Immature natural killer cell (primary cell): ENCODE measurements at places on chromosomes 5 and 9.

DNA sequence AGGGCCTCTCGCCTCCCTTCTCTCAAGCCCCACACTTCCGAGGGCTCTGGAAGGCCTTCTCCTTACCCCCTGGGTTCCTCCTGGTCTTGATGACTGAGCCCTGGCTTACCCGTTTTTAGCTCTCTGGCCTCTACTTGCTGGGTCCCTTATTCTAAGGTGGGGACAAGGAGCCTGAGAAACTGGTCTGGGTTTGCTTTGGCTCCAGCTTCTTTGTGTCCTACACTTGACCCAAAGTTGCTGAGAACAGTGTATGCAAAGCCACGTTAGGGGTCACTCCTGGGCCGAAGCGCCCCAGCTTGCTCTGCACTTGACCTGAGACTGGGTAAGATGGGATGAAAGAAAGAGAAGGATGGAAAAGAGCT lies 788 bp downstream of the ZNF346 start:
- peak overlapping the region; percentile 97 for H3K27ac ChIP-seq
- peaks cover 5% of the 10 kb centered on the region for H3K36me3 ChIP-seq
- H3K4me3 ChIP-seq: peak overlapping the region; percentile 98
- H3K27me3 ChIP-seq: peaks cover 7% of the 10 kb centered on the region
- no peak for DNase-seq

DNA sequence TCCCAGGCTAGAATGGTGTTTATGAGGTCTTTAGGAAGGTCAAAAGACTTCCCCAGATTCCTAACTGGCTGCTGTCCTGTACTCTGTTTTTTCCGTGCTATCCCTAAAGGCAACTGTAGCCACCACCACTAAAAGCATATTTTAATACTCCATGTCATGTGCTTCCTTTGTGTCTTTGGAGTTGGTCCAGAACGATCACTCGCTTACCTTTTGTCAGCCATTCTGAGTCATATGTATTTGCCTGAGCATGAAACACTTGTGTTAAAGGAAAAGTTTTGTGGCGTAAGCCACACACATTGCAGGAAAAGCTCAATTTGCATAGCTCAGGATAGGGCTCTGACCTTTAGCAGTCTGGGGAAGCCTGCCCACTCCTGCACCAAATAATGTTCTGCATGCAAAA lies 299.6 kb downstream of the NTRK2 start:
- no peak for DNase-seq
- H3K4me3 ChIP-seq: no peak overlapping the region
- H3K36me3 ChIP-seq: no peaks in the 10 kb centered on the region

- H3K4me1 ChIP-seq: no peaks in the 10 kb centered on the region
- no peaks in the 10 kb centered on the region for H3K36me3 ChIP-seq
- no peak overlapping the region for H3K4me3 ChIP-seq
- DNase-seq: no peak
Observed at GRCh38 chr9:27929841-27930240, 356.6 kb upstream of the C9orf72 start.

- H3K36me3 ChIP-seq: no peaks in the 10 kb centered on the region
- H3K4me3 ChIP-seq: no peak overlapping the region
- no peak for DNase-seq
- no peaks in the 10 kb centered on the region for H3K4me1 ChIP-seq
- H3K27me3 ChIP-seq: no peaks in the 10 kb centered on the region
- no peak overlapping the region for H3K27ac ChIP-seq
Observed at GRCh38 chr5:167389537-167389936, 901.9 kb upstream of the WWC1 start.

DNA sequence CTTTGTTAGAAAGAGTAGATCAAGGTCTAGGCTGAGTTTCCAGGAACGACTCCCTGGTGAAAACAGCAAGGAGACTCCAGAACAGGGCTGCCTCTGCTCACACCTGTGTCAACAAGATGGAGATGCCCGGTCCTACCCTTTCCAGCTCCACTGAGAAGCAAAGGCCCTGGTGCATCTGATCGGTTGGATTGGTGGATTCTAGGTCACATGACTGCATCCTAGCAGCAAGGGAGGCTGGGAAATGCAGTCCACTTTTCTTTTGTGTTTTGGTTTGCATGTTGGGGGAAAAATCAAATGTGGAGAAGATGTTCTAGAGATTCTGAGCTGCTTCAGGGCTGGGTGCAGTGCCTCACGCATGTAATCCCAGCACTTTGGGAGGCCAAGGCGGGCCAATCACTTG lies 82.0 kb upstream of the TRIO start:
- H3K27me3 ChIP-seq: peaks cover 8% of the 10 kb centered on the region
- no peak for DNase-seq
- no peaks in the 10 kb centered on the region for H3K4me1 ChIP-seq
- H3K36me3 ChIP-seq: no peaks in the 10 kb centered on the region

- no peak overlapping the region for H3K4me3 ChIP-seq
- H3K27ac ChIP-seq: no peak overlapping the region
- H3K36me3 ChIP-seq: no peaks in the 10 kb centered on the region
- no peak for DNase-seq
Observed at GRCh38 chr9:117114768-117115167, 300.1 kb downstream of the ASTN2 start.

DNA sequence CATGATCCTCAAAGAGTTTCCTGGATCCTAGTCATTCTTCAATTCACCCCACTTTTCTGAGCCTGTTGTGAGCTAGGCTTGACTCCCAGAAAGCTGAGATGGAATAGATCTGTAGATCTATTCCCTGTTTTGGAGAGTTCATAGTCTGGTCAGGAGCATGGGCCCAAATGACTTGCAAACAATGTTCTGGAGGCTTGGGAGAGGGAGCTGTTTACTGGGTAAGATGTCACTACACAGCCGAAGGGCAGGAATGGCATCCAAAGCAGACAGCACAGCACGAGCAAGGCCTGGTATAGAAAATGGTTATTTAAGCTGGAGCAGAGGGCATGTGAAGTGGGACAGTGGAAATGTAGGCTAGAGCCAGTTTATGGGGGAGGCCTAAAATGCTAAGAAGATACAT lies 152.5 kb upstream of the ALDH1B1 start:
- no peak overlapping the region for H3K27ac ChIP-seq
- H3K27me3 ChIP-seq: peaks cover 2% of the 10 kb centered on the region
- H3K4me3 ChIP-seq: no peak overlapping the region
- no peaks in the 10 kb centered on the region for H3K4me1 ChIP-seq
- no peak for DNase-seq

DNA sequence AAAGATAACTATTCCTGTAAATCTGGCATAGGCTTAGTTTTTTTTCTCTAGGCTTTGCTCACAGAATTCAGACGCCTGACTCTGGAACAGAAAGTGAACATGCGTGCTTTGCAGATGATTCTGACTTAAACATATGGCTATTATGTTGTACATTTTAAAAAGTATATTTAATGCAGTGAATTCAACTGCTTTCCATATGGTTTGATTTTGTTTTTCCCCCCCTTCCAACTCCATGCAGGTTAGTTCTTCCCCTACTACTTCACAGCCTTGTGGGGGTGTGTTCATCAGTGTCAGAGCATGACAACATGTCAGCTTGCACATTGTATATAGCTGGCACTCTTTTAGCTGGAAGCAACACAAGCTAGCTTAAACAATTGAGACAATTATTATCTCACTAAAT lies 226.8 kb downstream of the TMEM167A start:
- no peak overlapping the region for H3K4me3 ChIP-seq
- H3K36me3 ChIP-seq: no peaks in the 10 kb centered on the region
- peaks cover 2% of the 10 kb centered on the region for H3K27me3 ChIP-seq
- no peaks in the 10 kb centered on the region for H3K4me1 ChIP-seq
- H3K27ac ChIP-seq: no peak overlapping the region

- H3K4me1 ChIP-seq: peaks cover 86% of the 10 kb centered on the region
- H3K36me3 ChIP-seq: peaks cover 30% of the 10 kb centered on the region
- peaks cover 40% of the 10 kb centered on the region for H3K27me3 ChIP-seq
- peak overlapping the region; percentile 65 for H3K4me3 ChIP-seq
- peak overlapping the region; percentile 96 for H3K27ac ChIP-seq
Observed at GRCh38 chr5:172110260-172110815, 77.7 kb downstream of the STK10 start.

GRCh38 chr9:113461285-113461684 lies 2.2 kb upstream of the RGS3 start:
- H3K27me3 ChIP-seq: peaks cover 6% of the 10 kb centered on the region
- DNase-seq: no peak
- no peaks in the 10 kb centered on the region for H3K4me1 ChIP-seq
- no peaks in the 10 kb centered on the region for H3K36me3 ChIP-seq

GRCh38 chr5:59724482-59725391 lies 168.8 kb downstream of the PDE4D start:
- no peak for DNase-seq
- H3K4me1 ChIP-seq: no peaks in the 10 kb centered on the region
- H3K36me3 ChIP-seq: no peaks in the 10 kb centered on the region
- H3K27ac ChIP-seq: no peak overlapping the region
- no peak overlapping the region for H3K4me3 ChIP-seq

- H3K36me3 ChIP-seq: peaks cover 9% of the 10 kb centered on the region
- H3K4me3 ChIP-seq: no peak overlapping the region
- DNase-seq: no peak
Observed at GRCh38 chr5:73303148-73304079, 130.4 kb downstream of the TMEM174 start.

- H3K4me3 ChIP-seq: no peak overlapping the region
Observed at GRCh38 chr5:41447650-41448510, 62.5 kb downstream of the PLCXD3 start.

GRCh38 chr9:113454914-113455761 lies 8.4 kb upstream of the RGS3 start:
- H3K27ac ChIP-seq: no peak overlapping the region
- H3K4me1 ChIP-seq: no peaks in the 10 kb centered on the region
- H3K36me3 ChIP-seq: peaks cover 4% of the 10 kb centered on the region

DNA sequence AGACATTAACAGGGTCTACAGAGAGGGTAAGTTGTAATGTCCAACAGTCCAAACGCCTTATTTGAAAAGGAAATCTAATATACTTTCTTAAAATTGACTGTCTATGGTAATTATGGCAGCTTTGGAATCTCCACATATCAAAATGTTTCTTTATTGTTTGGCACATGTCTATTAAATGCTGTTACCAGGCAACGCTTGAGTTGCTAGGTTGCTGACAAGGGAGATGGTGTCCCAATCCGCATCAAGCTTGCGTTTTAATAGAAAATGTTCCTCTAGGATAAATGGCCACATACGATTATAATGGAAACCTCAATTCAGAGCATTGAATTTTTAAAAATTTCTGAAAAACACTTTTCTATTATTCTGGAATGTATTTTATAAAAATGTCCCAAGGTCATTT lies 9.2 kb downstream of the ANXA1 start:
- peaks cover 45% of the 10 kb centered on the region for H3K4me1 ChIP-seq
- peaks cover 2% of the 10 kb centered on the region for H3K27me3 ChIP-seq
- H3K4me3 ChIP-seq: no peak overlapping the region
- H3K27ac ChIP-seq: no peak overlapping the region
- peaks cover 75% of the 10 kb centered on the region for H3K36me3 ChIP-seq
- no peak for DNase-seq

GRCh38 chr5:103393101-103393754 lies 134.7 kb downstream of the MACIR start:
- no peaks in the 10 kb centered on the region for H3K27me3 ChIP-seq
- H3K36me3 ChIP-seq: no peaks in the 10 kb centered on the region
- no peaks in the 10 kb centered on the region for H3K4me1 ChIP-seq
- no peak overlapping the region for H3K27ac ChIP-seq
- no peak for DNase-seq
- H3K4me3 ChIP-seq: no peak overlapping the region

DNA sequence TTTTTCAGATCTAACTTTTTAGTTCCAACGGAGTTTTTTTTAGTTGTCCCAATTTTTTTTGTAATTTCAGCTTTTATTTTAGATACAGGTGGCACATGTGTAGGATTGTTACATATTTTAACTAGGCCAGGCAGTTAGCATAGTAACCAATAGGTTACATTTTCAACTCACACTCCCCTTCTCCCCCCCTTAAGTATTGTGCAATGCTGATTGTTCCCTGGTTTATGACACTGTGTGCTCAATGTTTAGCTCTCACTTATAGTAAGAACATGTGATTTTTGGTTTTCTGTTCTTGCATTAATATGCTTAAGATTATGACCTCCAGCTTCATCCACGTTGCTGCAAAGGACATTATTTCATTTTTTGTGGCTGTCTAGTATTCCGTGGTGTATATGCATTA lies 503.2 kb downstream of the CDH9 start:
- no peak overlapping the region for H3K27ac ChIP-seq
- no peaks in the 10 kb centered on the region for H3K36me3 ChIP-seq
- no peak overlapping the region for H3K4me3 ChIP-seq

DNA sequence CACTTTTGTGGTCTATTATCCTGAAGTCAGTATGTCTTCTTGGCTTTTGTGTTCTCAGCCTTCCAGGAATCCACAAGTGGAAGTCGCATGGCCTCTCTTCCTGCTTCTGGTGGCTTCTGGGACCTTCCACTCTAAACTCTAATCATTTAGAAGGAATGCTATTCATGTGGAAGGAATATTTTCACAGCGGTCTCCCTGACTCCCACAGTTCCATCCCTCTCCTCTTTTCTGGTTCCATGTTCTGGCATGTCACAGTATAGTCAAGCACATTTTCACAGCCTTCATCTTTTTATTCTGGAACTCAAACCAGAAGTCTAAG lies 7.3 kb upstream of the RAI14 start:
- DNase-seq: no peak
- H3K4me3 ChIP-seq: no peak overlapping the region
- peaks cover 5% of the 10 kb centered on the region for H3K27me3 ChIP-seq
- H3K27ac ChIP-seq: no peak overlapping the region
- no peaks in the 10 kb centered on the region for H3K36me3 ChIP-seq
- no peaks in the 10 kb centered on the region for H3K4me1 ChIP-seq

GRCh38 chr5:152277936-152278335 lies 127.1 kb downstream of the NMUR2 start:
- H3K27me3 ChIP-seq: peaks cover 5% of the 10 kb centered on the region
- H3K27ac ChIP-seq: no peak overlapping the region
- no peaks in the 10 kb centered on the region for H3K4me1 ChIP-seq
- no peaks in the 10 kb centered on the region for H3K36me3 ChIP-seq
- no peak for DNase-seq

GRCh38 chr5:154220625-154221024 lies 30.1 kb downstream of the GALNT10 start:
- H3K4me1 ChIP-seq: peaks cover 55% of the 10 kb centered on the region

DNA sequence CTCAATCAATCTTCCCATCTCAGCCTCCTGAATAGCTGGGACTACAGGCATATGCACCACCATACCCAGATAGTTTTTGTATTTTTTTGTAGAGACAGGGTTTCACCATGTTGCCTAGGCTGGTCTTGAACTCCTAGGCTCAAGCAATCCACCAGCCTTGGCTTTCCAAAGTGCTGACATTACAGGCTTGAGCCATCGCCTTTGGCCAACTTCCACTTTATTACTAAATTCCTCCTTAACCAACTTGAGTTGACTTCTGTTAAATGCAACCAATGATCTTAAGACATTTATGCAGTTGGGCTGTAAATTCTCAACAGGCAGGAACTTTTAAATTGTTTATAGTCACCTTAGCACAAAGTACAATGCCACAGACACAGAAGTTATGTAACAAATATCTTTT lies 2.8 kb downstream of the LARS1 start:
- H3K36me3 ChIP-seq: peaks cover 4% of the 10 kb centered on the region
- no peak for DNase-seq
- peaks cover 8% of the 10 kb centered on the region for H3K27me3 ChIP-seq
- H3K4me1 ChIP-seq: peaks cover 21% of the 10 kb centered on the region
